ENCODE measurements at places on chromosomes 6 and 20.

GRCh38 chr6:101397199-101397598 lies 3.7 kb downstream of the GRIK2 start:
- no peak for DNase-seq

- DNase-seq = no peak
These were observed 14.2 kb upstream of the SLC22A7 start for GRCh38 chr6:43283905-43284304.

DNA sequence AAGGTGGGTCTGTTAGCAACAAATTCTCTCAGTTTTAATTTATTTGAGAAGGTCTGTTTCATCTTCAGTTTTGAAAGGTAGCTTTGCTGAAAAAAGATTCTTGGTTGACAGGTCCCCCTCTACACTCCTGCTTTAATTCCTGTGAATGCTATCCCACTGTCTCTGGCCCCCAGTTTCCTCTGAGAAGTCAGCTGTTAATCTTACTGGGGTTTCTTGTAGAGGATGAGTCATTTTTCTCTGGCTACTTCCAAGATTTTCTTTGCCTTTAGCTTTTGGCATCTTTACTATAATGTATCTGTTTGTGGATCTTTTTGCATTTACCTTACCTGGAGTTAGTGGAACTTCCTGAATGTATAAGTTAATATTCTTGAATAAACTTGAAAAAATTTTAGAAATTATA lies 122.7 kb downstream of the MMS22L start:
- no peak for DNase-seq

DNA sequence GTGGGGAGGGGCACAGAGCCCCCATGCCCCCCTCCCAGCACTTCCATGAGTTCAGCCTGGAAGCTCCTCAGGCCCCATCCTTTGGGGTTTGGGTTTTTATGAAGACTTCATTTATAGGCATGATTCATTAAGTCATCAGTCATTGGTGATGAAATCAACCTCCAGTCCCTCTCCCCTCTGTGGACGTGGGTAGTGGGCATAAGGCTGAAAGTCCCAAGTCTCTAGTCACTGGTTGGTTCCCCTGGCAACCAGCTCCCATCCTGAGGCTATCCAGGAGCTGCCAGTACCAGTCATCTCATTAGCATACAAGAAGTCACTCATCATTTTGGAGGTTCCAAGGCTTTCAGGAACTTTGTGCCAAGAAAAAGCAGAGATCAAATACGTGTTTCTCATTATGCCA lies 9.2 kb downstream of the TGM3 start:
- no peak for DNase-seq

- DNase-seq = no peak
These were observed 228.7 kb upstream of the POU3F2 start for GRCh38 chr6:98605705-98606104.

GRCh38 chr20:60453388-60454246 lies 495.4 kb downstream of the CDH26 start:
- DNase-seq = no peak

GRCh38 chr6:7865781-7866180 lies 44.8 kb downstream of the TXNDC5 start:
- DNase-seq = no peak

DNA sequence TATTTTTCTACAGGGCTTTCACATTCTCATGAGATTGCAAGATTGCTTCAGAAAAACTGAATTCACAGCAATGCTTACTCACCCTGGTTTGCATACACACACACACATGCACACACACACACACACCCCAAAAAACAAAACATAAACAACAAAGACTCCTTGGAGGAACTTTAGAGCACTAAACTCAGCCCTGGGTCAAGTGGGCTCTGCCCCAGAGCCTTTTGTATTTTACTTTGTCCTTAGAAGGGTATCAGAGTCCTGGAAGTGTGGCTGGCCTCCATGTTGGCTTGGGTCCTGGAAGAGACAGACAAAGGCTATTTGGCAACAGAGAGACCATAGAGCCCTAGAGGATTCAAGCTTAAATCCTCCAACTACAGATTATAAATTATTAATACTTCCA lies 8.0 kb upstream of the CST9 start:
- no peak for DNase-seq

DNA sequence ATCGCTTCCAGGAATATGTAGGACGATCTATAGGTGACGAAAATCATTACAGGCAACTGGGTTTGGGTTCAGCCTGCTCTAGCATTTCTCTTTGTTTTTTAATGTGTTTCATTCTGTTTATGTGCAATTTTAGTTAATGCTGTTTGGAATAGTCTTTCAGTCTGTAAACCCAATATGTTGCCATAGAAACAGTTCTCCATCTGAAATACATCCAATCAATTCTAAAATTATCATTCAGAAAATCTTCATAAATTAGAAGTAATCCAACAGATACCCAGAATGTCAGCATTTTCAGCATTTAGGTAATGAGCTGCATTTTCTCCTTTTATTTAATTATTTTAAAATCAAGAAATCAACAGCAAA lies 34.8 kb upstream of the COL9A1 start:
- no peak for DNase-seq

DNA sequence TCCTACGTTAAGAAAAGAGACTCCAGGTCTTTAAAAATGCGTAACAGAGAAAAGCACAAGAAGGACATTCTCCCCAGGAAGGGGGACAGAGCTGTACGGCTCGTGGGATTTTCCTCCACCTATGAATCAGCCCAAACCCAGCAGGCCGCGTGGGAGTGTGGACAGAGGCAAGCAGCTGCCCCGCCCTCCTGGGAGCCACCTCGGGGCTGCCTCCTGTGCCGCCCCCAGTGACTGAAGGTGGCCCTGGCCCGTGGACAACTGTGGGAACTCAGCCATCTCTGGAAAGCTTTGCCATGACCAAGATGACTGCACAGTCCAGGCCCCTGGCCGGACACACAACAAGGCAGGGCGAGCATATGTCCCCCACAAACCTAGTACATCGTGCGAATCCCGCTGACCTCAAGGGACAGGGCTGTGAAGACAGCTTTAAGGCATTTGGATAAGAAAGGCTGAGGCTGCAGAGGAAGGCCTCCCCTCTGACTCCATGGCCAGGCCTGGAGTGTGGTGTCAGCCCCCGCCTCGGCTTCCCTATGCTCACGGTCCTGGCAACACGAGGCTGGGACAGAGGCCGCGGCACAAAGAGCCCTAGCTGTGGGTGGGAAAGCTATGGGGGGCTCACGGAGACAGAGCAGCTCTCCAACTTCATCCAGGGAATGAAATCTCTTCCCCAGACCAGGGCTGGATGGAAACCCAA lies 26.9 kb downstream of the PXDC1 start:
- DNase-seq = no peak

- no peak for DNase-seq
These were observed 182.4 kb upstream of the QKI start for GRCh38 chr6:163232015-163232523.

DNA sequence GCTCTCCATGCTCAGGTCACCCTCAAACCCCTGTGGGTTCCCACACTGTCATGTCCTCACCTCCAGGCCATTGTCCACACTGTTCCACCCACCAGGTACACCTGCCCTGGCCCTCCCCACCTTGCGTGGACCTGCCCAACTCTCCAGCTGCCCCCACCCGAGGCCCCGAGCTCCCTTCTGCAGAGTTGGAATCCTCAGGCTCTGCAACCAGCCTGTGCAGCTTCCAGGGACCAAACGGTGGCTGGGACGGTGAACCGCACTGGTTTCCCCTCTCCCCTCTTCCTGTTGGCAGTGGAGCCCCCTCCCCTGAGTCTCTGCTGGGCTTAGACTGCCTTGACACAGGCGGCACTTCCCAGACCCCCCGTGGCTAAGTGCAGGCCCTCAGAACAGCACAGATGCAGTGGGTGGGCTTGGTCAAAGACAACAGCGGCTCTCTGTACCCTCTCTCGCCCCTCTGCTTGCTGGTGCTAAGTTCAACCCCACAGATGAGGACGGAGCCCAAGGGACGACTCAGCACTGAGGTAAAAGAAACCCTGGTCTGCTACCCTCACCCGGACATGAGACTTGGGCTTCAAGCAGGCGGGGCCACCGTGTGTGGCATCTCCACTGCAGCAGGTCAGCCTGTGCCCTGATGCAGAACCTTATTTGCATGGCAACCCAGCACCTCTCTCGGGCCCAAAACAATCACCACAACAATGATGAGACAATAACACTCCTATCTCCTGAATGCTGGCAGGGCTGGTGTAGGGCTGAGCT lies 11.0 kb downstream of the ZBP1 start:
- no peak for DNase-seq

DNA sequence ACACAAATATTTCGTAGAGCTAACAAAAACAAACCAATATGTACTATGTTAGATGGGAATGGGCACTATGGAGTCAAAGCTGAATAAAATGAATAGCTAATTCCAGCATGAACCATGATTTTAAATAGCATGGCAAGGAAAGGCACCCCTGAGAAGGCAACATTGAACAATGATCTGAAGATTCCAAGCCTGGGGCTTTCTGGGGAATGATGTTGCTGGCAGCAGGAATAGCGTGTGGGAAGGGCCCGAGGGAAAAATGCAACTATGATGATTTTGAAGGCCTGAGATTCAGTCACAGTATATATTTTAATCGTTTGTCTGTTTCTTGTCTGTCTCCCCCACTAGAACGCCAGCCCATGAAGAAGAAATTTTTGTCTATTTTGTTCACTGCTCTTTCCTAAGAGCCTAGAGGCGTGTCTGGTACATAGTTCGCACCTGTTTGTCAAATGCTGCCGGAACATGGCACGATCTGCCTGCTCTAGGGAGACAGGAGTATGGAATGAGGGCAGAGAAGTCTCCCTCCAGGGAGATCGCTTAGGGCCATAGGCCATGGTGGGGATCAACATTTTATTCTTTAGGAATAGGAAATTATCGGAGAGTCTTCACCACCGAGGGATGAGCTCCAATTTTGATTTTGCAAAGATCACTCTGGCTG lies 84.8 kb upstream of the EYA2 start:
- no peak for DNase-seq

GRCh38 chr6:86477500-86478148 lies 459.7 kb upstream of the HTR1E start:
- DNase-seq = no peak

GRCh38 chr20:35558451-35558850 lies 16.6 kb downstream of the ERGIC3 start:
- no peak for DNase-seq

GRCh38 chr6:17280138-17280537 lies 1.0 kb upstream of the RBM24 start:
- no peak for DNase-seq

DNA sequence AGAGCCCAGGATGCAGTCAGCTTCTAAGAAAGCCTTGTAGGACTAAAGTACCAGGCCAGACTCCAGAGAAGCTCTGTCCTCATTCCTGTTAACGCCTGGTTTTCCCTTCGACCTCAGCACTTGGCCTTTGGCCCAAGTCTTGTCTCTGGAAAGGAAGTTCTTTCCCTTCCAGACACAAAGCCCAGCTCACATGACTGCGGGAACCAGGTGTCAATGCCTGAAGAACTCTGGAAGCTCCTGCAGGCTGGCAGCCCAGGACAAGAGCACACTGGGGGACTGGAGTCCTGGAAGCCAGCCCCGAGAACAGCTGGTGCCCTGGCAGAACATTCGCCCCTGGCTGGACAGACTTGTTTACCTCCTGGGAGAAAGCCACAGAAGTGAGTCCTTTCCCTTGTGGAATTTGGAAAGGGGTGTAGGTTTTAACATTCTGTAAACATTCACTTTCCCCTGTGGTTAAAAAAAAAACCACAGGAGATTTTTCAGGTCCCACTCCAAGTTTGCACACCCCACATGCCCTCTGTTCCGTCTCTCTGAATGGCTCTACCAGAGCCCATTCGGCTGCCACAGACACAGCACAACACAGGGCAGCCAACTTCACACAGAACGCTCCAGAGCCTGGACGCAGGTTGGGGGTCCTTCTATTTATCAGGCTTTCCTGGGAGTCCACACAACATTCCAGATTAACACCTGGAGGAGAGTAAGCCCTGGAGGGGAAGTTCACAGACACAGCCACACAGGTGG lies 18.1 kb downstream of the ACSS1 start:
- DNase-seq = no peak

GRCh38 chr6:93196406-93196970 lies 222.9 kb downstream of the EPHA7 start:
- no peak for DNase-seq

- no peak for DNase-seq
These were observed 68.4 kb upstream of the NOX3 start for GRCh38 chr6:155523821-155524651.

DNA sequence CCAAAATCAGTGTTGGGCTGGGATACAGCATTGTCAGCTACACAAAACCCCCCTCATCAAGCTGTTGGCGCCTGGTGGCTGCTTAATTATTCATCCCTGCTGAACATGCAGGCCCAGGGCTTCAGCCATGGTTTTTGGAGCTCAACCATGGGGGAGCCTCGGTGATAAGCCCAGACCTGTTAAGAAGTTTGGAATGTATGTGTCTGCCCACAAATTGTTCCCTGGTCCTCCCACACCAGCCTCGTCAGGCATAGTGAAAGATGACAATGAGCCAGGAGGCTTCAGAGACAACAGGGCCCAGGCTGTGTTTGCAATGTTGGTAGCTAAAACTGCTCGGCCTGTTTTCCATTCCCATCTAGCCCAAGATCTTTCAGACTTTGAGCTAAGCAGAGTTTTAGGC lies 34.8 kb upstream of the SIRPA start:
- DNase-seq = no peak

DNA sequence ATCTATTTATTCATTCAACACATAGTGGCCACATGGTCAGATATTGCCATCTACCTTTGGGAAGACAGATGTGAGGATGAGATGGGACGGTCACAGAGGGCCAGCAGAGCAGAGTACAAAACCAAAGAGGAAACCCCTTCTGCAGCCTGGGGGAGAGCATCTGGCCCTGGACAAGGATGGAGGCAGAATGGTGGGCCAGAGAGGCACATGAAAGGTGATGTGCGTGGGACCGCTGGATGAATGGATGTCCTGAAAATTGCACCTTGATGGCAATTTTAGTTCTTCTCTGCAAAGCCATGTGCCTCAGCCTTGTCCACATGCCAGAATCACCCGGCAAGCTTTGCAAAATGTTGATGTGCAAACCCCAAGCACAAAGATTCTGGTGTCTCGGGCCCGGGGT lies 77.4 kb upstream of the CD93 start:
- DNase-seq = no peak

DNA sequence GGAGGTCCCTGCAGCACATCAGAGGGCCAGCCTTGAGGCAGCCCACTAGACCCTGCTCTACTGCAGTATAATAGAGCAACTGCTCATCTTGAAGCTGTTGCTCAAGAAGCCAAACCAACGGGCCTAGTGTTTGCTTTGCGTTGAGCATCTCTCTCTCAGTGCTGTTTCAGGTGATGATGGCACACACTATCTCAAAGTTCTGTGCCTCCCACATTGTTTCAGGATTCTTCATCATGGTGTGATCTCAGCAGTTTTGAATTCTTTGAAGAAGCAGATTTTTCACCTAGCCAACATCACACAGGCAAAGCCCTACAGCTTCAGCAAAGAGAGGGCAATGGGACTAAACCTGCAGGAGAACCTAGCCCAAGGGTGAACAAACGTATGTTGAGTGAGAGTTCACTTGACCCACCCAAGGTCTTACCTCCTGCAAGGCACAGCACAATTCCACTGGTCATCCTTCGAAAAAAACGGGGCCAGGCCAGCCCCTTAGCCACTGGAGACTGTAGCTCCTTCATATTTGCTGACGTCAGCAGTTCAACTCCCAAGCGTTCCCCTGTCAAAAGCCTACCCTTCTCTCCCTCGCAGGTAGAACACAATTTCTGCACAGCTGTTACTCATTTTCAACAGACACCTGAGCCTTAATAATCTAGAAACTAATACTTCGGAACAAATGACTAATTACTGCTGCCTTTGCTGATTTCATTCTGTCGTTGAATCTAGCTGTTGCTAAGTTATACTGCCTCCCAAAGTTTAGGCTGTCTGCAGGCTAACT lies 15.8 kb downstream of the MYB start:
- DNase-seq = no peak

- no peak for DNase-seq
These were observed 139.8 kb downstream of the F13A1 start for GRCh38 chr6:6180684-6181083.

- no peak for DNase-seq
These were observed 634.5 kb downstream of the PHF3 start for GRCh38 chr6:64270083-64270482.
